ENCODE measurements at places on chromosomes 7 and 10.

GRCh38 chr7:44621750-44622103, 15.3 kb downstream of the OGDH start:
- no peak for DNase-seq

DNA sequence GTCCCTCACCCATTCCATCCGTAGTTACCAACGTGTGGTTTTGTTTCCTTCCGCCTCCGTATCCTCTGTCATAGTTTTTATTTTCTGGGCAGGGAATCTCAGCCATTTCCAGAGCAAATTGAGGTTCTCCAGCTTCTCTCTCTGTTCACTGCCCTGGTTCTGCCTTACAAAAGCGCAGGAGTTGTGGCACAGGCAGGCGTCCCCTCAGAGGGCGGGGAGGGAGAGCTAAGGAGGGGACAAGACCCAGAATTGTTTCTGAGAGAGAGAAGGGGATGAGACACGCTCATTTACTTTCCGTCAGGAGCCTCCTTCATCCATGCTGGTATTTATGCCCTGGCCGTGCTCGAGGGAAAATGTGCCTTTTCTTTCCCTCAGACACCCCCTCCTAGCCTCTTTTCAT, 71.0 kb downstream of the SH2D4B start:
- no peak for DNase-seq

DNA sequence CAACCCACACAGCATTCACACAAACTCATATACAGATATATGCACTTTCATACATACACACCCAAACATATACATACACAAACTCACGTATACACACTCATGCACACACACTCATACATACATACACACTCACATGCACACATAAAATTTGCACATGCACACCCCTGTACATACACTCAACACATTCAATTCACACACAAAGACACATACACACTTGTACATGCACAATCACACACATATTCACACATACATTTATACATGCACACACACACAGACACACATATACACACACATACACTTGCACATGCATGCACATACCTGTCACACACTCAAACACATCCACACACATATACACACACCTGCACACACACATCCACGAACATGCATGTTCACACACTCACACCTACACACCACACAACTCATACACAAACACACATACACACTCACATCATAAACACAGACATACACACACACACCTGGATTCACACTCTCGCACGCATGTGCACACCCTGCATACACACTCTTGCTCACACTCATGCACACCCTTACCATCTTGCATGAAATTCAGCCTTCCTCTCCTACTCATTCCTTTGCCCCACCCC, 451.2 kb downstream of the GRID1 start:
- no peak for DNase-seq

DNA sequence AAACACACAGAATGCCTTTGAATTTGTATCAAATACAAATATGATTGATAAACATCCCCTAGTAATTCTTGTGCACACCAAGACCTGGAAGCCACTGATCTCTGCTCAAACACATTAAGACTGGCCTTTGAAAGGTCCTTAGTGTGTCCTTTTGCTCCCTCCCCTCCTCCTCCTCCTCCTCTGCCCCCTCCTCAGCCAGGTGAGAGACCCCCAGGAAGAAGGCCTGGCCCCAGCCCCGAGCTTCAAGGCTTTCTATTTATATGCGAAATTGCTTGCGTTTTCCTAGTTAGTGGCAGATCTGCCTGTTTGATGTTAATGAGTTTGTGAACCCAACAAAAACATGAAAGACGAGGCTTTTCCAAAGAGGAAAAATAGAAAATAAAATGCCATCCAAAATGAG, 63.6 kb upstream of the TCF7L2 start:
- DNase-seq: no peak

GRCh38 chr10:58017719-58018367, 249.9 kb downstream of the IPMK start:
- DNase-seq: no peak

- no peak for DNase-seq
Observed at GRCh38 chr7:133735222-133735621, 391.9 kb upstream of the LRGUK start.

DNA sequence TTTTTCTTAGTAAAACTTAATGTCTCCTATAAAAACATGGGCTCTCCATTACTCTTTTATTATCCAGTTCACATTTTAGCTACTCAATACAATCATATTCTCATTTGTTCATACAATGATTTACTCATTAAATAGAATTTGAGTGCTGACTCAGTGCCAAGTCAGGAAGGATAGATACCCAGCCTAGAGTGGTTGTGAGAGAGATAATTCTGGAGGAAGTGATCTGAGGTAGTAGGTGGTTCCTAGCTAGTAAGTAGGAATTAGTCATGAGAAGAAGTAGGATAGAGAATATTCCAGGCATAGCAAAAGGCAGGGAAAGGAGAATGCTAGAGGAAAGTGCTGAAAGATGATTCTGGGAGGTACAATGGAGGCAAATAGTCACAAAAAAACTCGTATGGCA, 133.5 kb upstream of the MBL2 start:
- DNase-seq: no peak

DNA sequence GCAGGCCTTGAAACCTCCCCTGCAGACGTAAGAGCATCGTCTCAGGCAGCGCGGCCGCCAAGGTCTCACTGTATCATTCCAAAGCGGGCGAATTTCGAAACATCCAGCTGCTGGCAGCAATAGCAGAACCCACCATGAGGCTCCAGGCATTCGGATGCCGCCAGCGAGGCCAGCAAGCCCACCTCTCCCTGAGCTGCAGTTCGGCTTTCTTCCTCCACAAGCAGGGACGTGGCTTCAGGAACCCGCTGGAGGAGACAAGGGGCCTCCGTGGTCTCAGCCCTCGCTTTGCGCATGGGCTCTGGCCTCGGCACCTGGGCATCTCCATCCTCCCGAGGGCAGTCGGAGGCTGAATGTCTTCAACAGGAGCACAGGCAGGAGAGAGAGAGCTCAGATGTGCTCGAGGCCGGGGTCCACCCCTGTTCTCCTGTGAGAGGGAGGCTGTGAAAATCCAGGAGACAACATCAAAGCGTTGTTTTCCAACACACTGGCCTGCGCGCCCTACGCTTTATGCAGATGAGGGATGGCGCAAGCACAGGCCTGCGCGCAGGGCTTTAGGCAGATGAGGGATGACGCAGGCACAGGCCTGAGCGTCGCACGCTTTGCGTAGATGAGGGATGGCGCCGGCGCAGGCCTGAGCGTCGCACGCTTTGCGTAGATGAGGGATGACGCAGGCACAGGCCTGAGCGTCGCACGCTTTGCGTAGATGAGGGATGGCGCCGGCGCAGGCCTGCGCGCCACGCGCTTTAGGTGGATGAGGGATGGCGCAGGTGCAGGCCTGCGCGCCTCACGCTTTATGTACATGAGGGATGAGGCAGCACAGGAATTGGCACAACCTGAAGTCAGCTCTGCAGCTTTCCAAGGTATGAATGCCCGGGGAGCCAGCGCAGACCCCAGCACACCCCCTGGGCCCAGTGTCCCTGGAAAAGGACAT, 103.2 kb downstream of the WDR37 start:
- DNase-seq: no peak

DNA sequence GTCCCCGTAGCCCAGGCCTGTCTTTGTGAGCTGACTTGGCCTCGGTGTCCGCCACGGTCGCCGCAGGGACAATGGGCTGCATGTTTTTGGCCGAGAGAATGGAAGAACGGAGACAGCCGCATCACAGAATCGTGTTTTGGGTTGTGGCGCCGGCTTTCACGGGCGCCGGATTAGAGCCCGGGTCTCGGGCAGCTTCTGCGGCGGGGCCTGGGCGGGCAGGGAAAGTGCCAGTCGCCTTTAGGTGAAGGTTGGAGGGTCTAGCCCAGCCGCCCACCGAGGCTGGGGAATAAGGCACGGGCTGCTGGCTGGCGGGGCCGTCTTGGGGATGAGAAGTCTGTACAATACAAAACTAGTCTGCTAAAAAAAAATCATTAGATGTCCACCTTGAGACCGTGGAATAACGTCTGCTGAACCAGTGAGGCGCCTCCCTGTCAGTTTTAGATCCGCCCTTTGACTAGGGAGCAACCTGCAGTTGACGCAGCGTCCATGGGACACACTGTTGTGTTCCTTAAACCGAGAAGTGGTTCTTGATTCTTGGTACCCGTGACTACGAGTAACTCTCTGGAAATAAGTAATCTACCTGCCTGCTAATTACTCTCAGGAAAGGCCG, 577 bp downstream of the DNAJB9 start:
- DNase-seq: no peak

- no peak for DNase-seq
Observed at GRCh38 chr7:33418251-33418701, 288.9 kb downstream of the BBS9 start.

Data from stimulated activated naive CD4-positive, alpha-beta T cell (primary cell).